CD4-positive, alpha-beta T cell treated with Interleukin-17A for 1 hour (primary cell): ENCODE measurements at places on chromosomes 16 and 17.

DNA sequence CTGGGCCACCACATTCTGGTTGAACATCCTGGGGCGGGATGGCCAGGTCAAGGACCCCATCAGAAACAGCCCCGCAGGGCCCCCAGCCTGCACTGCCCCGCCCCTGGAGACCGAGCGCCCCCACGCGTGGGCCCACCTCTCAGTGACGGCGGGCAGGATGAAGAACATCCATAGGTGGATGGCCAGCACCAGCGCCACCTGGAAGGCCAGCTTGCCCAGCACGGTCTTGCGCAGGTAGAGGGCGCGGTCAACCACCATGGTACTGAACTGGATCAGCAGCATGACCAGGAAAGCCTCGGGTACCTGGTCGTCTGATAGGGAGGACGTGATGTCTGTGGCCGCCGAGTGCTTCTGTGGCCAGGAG, 13.6 kb downstream of the CTU2 start:
- DNase-seq, result no peak

DNA sequence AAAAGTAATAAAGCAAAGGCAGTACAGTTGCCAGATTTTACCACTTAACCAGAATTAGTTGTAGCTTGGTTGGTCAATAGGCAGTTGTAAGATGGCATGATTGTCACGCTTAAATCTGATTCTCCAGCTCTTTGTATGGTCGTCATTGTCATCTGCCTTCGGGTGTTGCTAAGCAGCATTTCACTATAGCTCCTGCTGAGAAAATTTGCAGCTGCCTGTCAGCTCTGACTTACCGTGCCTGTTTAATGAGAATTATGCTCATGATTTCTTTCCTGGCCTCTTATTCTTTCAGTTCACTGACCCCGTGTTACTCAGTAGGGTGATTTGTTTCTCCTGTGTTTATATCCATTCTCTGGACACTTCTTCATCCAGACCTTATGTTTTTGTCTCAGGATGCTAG, 66.7 kb downstream of the TANGO6 start:
- DNase-seq, result no peak

DNA sequence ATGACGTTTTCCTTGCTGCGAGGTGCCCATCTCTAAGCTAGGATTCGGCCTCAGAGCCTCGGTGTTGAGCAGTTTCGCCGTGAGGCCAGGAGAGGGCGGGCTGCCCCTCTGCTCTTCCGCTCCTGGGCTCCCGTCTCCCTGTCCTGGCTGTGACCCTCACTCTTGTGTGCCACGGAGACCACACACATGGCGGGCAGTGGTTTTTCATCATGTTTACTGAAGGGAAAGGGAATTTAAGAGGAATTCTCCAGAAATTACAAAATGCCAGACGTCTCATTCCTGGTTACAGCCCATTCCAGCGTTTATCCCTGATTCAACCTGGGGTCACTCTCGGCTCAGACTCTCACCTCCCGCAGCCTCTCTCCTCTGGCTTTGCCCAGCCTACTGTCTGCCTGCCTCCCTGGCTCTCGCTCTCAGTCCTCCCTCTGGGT, 96.8 kb upstream of the ELAC2 start:
- DNase-seq, result no peak

GRCh38 chr16:49345829-49346228, 27.8 kb upstream of the C16orf78 start:
- no peak for DNase-seq

DNA sequence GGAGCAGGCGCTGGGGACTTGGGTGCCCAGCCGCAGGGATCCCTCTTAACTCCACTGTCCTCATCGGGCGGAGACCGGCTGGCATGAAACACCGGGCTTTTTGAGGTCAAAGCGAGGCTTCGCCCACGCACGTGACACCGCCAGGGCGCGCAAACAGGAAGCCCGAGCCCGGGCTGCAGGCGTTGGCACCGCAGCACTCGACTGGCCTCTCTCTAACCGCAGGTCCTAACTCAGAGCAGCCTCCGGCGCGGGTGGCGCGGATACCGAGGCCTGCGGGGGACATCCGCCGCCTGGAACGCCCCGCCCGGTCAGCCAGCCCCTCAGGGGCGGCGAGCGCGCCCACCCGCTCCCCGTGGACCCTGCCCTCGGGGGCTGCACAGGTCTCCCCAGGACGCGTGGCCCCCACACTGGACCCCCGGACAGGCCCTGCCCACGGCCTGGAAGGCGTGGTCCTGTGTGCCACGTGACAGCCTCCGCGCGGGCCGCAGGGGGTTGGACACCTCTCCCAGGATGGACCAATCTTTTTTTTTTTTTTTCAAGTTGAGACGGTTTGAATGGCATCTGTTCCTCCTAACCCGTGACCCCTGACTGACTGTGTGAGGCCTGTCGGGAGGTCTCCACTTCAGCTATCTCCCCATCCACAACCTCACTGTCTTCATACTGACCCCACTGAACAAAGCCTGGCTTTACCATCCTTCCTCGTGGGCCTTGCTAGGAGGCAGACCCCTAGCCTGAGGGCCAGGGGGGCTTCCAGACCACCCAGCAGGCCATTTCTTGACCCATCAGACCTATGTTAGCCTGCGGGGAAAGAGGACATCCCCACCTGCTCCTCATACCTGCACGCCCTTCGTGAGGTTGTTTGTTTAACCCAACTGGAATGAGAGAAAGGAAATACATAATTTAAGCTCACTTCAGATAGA, 8.4 kb upstream of the SLC47A2 start:
- peak; percentile 51 for DNase-seq

- no peak for DNase-seq
These were observed 27.0 kb upstream of the MPRIP start for GRCh38 chr17:17015230-17015629.

DNA sequence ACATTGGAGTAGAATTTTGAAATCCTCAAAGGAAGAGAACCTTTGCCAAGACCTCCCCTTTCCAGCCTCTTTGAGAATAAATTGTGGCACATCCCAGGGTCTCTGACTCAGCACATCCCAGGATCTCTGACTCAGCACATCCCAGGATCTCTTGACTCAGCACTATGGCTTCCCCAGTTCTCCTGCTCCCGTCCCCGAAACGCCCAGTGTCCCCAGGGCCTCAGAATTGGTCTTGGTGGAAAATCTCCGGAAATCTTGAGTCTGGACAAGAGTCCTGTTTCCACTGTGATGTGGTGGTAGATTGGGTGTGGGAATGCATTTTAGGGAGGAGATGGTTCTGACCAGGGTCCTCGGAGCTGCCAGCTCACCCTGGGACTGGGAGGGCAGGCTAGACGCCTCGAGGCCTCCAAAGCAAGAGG, 19.2 kb downstream of the PLXDC1 start:
- no peak for DNase-seq

DNA sequence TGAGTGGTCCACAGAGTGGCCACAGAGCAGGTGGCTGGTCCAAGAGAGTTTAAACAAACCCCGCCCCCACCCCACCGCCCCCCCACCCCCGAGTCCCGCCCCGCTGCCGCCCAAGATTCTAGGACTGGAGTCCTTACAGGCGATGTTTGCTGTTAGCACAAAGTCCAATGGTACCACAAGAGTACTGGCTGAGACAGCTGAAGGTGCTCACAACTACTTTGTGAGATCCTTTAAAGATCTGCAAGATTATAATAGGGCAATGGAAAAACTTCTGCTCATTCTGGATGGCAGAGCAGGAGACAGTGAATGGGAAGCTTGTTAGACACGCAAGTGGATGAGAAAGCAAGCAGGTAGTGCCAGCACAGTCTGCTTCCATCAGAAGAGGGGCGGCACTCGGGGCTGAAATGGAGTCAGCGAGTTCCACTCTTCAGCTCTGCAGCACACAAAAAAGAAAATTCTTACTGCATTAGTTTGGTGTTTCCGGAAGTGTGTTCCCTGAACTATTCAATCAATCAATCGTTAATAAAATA, 4.7 kb upstream of the TEKT3 start:
- no peak for DNase-seq

DNA sequence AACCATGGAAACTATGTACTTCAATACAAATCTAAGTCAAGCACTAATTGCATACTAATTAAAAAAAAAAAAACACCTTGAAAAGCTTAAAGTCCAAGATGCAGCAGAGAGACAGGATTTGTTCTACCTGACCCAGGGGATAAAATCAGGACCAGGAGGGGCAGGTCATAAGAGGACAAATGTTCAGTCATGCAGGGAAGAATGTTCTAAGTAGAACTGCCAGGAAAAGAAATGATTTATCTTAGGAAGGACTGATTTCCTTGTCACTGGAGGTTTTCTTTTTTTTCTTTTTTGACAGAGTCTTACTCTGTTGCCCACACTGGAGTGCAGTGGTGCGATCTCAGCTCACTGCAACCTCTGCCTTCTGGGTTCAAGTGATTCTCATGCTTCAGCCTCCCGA, 9.1 kb upstream of the GHDC start:
- no peak for DNase-seq

DNA sequence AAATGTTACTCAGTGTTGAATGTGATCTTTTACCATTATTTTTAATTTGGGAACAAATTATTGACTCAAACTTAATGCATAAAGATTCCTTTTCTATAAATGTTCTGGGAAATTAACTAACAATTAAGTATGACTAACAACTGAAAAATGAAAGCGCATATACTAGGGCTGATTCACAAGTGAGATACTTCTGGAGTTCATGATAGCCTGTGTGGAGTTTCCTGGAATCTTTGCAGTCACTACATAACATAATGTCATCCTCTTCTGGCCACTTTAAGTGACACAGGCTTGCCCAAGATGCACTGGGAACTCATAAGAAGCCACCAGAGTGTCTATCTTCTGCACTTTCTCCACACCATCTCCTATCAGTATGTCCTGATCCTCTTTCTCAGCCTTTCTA, 450.3 kb upstream of the CDH11 start:
- DNase-seq, result no peak

DNA sequence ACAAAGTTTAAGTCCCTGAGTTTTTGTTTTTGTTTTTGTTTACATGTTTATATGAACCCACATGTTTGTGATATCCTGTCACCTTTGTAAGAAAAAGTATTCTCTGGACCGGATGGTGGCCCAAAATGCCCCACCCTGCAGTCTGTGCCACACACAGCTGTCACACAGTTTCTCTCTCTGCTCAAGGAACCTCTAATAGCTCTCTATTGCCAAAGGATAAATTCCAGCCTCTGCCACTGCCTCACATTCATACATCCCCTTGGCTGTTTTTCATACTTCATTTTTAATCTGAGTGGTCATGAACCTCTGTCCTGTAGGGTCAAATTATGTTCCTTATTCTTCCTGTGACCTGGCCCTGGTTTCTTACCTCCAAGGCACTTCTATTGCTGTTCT, 520.3 kb upstream of the CDH5 start:
- no peak for DNase-seq

DNA sequence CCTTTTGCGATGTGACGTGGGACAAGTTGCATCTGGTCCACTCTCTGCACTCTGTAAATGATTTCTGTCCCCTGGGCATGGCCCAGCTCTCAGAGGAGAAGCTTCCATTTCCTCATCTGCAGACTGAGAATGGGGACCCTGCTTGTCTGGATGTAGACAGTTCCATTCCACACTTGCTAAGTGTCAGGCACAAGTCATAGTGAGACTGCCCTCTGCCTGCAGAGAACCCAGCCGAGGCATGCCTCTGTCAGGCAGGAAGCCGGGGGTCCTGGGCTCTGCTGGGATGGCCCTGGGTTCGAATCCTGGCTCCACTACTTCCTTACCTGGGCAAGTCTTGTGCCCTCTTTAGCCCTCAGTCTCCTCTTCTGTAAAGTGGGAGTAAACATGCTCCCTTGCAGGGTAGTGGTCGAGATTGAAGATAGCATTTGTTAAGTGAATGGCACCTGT, 4.1 kb downstream of the MAP2K3 start:
- DNase-seq, result peak; percentile 42

- DNase-seq, result peak; percentile 56
These were observed 1.4 kb downstream of the MMD start for GRCh38 chr17:55420067-55420775.

- no peak for DNase-seq
These were observed 5.7 kb downstream of the CDC6 start for GRCh38 chr17:40293363-40293762.

GRCh38 chr17:49393491-49394255, 21.0 kb downstream of the PHB1 start:
- DNase-seq, result no peak

- DNase-seq, result no peak
These were observed 269.8 kb downstream of the C16orf95 start for GRCh38 chr16:87047221-87048037.

DNA sequence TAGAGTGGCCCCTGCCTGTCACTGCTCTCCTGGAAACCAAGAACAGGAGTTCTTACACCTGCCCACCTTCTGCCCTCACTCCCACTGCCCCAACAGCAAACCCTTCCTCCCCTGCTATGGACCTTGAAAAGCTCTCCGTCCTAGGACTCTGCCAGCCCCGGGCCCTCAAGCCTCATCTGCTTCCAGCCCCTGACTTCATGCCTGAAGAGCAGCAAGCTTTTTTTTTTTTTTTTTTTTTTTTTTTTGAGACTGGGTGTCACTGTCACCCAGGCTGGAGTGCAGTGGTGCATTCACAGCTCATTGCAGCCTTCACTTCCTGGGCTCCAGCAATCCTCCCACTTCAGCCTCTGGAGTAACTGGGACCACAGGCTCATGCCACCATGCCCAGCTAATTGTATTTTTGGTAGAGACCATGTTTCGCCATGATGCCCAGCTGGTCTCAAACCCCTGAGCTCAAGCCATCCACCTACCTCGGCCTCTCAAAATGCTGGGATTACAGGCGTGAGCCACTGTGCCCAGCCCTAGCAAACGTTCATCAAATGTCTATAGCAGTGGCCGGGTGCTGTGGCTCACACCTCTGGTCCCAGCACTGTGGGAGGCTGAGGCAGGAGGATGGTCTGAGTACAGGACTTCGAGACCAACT, 16.9 kb downstream of the CARHSP1 start:
- DNase-seq, result no peak

GRCh38 chr16:46690281-46691178, 1.1 kb downstream of the ORC6 start:
- DNase-seq, result peak; percentile 7

DNA sequence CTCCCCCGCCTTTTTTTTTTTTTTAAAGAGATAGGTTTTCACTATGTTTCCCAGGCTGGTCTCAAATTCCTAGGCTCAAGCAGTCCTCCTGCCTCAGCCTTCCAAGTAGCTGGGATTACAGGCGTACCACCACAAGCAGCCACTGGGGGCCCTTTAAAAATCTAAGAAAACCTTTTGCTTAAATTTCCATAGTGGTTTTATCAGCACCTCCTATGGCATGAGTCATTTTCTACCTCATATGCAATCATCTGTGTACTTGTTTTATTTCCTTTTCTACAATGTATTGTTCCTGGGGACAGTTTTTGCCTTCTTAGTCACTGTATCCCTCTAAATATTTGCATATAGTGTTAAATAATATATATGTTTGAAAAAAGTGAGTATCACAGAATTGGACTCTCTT, 29.2 kb downstream of the GNA13 start:
- peak; percentile 73 for DNase-seq

GRCh38 chr17:40350689-40351358, 13.7 kb downstream of the GJD3 start:
- no peak for DNase-seq
